Activated gamma-delta T cell treated with anti-CD3 and anti-CD28 coated beads, Interleukin-2, amount 50 U/mL, for 16 hours (primary cell): ENCODE measurements at places on chromosomes 12 and 14.

GRCh38 chr12:101230547-101230946 is 20.5 kb upstream of the SLC5A8 start:
- no peak for DNase-seq

DNA sequence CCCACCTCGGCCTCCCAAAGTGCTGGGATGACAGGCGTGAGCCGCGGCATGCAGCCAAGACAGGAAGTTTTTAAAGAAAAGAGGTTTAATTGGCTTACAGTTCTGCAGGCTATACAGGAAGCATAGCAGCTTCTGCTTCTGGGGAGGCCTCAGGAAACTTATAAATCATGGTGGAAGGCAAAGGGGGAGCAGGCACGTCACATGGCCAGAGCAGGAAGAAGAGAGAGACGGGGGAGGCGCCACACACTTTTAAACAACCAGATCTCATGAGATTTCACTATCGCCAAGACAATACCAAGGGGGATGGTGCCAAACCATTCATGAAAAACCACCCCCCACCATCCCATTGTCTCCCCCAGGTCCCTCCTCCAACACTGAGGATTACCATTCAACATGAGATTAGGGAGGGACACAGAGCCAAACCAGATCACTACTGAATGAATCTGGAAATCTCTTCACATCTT is 14.1 kb downstream of the CCDC63 start:
- no peak for DNase-seq

- no peak for DNase-seq
Measured at GRCh38 chr12:40788276-40788675, 96.0 kb downstream of the CNTN1 start.

DNA sequence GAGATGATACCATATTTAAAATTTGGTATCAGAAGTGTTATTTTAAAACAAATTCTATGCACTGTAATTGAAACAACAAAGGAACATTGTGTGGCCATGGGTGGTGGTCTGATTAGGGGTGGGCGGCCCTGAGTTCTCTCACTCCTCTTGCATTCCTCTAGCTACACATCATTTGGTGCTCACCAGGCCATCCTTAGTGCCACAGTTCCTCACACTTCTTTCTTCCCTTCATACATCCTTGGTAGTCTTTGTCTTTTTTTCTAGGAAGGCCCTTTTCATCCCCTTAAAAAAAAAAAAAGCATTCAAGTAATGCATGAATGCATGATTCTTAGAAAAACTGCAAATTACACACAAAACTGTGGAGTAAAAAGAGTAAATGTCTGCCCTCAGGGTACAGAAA is 2.4 kb upstream of the MANSC4 start:
- DNase-seq: no peak

DNA sequence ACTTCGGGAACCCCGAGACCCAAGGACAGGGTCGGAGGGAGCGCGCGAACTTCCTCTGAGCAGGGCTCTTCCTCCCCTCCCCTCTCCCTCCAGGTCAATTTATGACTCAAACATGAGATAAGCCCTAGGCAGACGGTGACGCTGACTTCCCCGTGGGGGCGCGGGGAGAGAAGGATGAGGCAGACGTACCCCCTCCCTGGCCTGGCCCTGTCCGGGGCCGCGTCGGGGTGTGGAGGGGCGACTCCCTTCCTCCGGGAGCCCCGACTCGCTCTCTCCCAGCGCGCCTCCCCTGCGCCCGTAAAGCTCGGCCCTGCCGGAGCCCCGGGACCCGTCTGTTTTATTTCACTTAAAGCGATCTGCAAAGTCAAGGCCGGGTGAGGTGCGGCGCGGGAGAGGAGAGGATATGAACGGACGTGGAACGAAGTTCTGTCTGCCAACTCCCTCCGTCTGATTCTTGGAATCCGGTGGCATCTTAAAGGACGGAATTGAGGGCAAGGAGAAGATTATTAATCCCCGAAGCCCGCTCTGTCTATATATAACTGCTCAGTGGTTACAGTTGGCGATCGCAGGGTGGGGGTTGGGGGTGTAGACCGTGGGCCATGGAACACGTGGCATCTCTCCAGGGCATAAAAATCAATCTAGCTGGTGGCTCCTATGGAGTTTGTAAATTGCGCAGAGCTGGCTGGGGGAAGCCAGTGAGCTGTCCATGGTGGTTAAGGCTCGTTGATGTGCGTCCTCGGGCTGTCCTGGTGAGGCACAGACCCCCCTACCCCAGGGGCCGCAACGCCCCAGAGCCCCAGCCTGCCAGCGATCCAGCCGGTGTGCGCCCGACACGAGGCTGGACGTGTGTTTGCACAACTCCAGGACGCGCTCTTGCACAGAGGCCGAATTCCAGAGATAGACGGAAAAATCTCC is 2.9 kb upstream of the PTHLH start:
- no peak for DNase-seq

DNA sequence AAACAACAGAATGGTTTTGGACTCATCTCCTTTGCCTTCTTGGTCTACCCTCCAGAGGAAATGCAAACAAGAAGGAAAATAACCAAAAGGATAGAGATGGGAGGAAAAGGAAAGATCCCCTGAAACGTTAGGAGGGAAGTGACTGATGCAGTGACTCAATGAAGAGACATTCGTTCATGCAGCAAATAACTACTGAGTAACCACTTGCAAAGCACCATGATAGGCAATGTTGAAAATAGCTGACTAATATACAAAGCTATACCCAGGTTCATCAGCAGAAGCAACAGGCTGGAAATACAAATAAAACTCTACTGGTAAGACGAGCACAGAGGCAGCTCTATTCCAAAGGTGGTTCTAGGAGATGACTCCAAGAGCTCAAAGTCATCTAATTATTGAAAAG is 41.8 kb downstream of the R3HDM2 start:
- DNase-seq: no peak
